Stimulated activated CD4-positive, alpha-beta T cell treated with anti-CD3 and anti-CD28 coated beads, TNF-alpha, amount 100 ng/mL, for 24 hours (primary cell): ENCODE measurements at places on chromosomes 3 and 15.

DNA sequence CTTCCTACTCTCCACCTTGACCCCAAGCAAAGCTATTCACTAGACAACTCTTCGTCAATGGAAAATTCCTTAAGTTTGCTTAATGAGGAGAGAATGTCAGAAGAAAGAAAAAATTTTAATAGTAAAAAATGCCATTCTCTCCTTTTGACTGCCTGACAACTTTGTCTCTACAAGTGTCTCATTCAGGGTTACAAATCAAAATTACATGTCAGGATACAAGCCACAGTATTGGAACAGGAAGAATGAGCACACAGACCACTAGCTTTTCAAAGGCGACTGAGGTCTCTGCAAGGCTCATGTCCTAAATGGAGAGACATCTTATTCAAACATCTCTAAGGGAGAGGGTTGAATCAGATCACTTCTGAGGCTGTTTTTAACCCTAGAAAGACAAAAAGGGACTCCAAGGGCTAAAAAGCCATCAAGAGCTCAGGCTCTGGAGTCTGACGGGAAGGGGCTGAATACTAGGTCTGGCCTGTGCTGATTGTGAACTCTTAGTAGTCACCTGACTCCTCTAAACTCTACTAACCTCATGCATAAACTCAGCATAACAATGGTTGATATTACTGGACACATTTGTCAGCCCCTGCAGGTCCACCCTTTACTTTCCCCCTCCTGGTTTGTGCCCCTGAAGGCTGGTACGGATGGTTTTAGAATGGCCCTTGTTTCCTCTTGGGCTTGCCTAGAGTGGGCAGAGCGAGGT lies 12.8 kb upstream of the MEIS2 start:
- DNase-seq = no peak

- DNase-seq = no peak
Measured at GRCh38 chr3:13655061-13655913, 106.4 kb downstream of the FBLN2 start.

DNA sequence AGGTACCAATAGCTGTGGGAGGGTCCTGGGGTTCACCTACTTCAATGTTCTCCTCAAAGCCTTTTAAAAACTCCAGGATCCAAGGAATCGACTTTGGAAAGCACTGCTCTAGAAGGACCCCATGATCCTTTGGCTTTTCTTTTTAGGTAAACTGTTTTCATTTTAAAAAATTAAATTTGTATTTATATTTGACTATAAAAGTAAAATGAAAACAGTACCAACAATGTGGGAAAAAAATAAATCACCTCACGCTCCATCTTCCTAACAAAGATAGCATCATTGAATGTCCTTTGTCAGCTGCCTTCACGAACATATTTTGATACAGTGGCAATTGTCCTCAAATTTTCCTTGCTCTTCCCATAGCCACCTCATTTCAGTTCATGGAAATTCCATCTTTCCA lies 127.5 kb downstream of the PLD1 start:
- no peak for DNase-seq

GRCh38 chr3:13647298-13648059 lies 98.6 kb downstream of the FBLN2 start:
- no peak for DNase-seq

DNA sequence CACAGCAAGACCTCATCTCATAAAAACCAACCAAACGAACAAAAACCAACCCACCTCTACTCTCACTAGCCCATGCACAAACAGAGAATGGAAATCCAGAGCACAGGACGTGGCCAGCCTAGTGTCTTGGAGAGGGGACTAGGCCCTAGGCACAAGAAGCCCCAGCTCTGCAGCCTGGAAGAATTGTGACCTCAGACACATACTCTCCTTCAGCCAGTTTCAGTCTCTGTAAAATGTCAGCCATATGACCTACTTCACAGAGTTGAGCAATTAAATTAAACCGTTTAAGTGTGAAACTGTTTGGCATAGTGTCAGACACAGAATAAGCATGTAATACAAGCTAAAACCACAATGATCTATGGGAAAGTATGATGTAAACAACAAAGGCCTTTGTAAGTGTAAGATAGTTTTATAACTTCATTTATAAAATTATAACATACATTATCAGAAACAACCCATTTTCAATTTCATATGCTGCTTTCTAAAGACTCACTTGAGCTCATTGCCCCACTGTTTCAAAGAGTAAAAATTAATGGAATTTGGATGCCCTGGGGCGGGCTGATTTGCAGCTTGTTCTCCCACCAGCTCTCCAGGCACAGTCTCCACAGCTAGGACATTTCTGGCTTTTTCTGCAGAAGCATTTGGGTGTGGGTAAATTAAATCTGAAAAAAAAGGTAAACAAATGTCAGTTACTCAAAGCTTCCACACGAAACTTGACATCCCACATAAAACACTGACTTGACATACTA lies 32.9 kb downstream of the TBC1D2B start:
- no peak for DNase-seq

- no peak for DNase-seq
Measured at GRCh38 chr3:100932491-100932890, 60.7 kb downstream of the ABI3BP start.

DNA sequence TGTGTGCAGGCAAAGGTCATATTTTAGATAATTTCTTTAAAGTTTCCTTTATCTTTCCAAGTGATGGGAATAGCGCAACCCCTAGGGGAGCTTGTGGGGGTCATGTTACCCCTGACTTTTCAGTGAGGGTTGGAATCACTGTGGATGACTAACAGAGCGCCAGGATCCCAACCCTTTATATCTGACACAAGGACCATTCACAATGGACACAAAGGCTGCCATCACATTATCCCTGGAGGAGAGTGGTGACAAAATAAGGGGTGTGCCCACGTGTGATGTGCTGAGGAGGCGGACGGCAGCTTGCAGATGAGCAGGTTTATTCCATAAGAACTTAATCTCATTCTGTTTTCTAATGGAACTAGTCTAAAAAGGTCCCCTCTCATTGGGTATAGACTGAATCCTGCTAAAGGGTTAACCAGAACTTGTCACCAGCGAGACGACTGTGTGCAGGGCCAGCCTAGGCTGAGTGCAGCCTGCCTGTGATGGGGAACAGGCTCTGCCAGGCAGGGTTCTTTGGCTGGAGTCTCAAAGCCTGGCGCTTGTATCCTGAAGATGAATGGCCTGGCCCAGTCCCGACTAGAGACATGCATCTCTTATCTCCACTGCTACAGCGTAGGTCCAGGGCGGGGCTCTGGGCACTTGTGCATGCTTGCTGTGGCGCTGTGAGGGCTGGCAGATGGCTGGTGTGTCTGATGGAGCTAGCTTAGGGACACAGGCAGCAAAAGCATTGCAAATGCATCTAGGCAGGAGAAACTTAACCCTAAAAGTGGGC lies 50.2 kb downstream of the CHDH start:
- DNase-seq = no peak

- no peak for DNase-seq
Measured at GRCh38 chr3:194872669-194872977, 186.9 kb downstream of the FAM43A start.
